Right renal cortex interstitium (tissue), 3 donors: ENCODE measurements at places on chromosomes 1 and 21. TPM values are rescaled to one million over a fixed set of nuclear protein-coding genes. Genes with fewer than 3 reads are reported as not detected.

The LGR6 gene
- polyA plus RNA-seq = 1.2 TPM

- DNase-seq = no peak
Observed at GRCh38 chr21:44436958-44437357, 18.4 kb upstream of the LRRC3 start.

The ENO1 gene
- 964 TPM for polyA plus RNA-seq

The RXFP4 gene
- 0.14 TPM for polyA plus RNA-seq

GRCh38 chr1:88529581-88529980 lies 154.5 kb upstream of the PKN2 start:
- no peak for DNase-seq

GRCh38 chr1:229231754-229232119 lies 39.2 kb upstream of the RAB4A start:
- no peak for DNase-seq

The UBE2G2 gene
- 80.9 TPM for polyA plus RNA-seq

DNA sequence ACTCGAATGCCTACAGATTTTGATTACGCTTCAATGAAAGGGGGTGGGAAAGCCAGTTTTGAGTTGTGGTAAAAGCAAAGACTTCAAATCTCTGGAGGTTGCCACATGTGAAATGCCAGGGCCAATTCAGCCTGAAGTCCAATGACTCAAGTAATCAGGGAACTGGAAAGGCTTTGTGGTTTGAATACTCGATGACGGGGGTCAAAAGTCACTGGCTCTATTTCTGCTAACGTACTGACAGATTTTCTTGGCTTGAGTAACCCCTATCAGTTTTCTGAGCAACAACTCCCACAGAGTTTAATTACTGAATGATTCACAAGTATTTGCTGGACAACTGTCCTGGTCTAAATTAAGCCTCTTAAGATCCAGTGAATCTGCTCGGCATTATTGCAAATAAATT lies 152.2 kb downstream of the SIPA1L2 start:
- no peak for DNase-seq
